ENCODE measurements at places on chromosomes 2 and 18.

- no peak for DNase-seq
These were observed 35.7 kb downstream of the ATP8B1 start for GRCh38 chr18:57767259-57768050.

DNA sequence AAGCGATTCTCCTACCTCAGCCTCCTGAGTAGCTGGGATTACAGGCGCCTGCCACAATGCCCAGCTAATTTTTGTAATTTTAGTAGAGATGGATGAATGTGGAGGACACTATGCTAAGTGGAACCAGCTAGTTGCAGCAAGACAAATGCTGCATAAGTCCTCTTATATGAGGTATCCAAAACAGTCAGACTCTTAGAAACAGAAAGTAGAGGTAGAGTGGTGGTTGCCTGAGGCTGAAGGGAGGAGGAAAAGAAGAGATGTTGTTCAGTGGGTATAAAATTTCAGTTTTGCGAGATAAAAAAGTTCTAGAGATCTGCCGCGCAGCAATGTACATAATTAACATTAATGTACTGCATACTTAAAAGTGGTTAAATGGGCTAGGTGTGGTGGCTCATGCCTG, 145.3 kb upstream of the SPRED2 start:
- DNase-seq = no peak

GRCh38 chr18:79931475-79931874, 20.0 kb downstream of the SLC66A2 start:
- DNase-seq = no peak

GRCh38 chr2:234257859-234258561, 207.5 kb downstream of the SPP2 start:
- DNase-seq = no peak

DNA sequence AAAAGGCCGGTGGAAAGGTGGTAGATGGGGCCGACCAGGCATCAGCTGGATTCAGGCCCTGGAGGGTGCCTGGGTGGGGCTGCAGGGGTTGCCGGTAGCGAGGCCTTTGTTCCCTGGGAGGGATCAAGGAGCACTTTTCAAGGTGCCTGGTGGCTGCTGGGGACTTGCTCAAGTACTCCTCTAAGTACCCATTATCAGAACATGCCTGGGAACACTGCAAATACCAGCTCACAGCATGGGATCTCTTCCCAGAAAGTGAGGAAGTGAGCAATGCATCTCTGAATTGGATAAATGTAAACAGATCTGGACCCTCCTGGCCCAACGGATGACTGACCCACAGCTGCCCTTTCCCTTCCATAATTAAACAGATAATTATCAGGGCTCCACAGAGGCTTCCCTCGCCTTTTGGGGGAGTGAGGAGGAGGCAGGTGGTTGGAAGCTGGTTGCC, 210.5 kb downstream of the SH3RF3 start:
- no peak for DNase-seq
